HFFc6 (cell line): ENCODE measurements at places on chromosomes 13 and 19. TPM values are rescaled to one million over a fixed set of nuclear protein-coding genes. Genes with fewer than 3 reads are reported as not detected.

ATP8A2 gene
- total RNA-seq: not detected in 3 replicates

FEM1A gene
- total RNA-seq: 9.2 to 10.7 TPM (median 9.9 TPM) in 3 replicates

SPRED3 gene
- 12.7 to 13.8 TPM (median 13.2 TPM) in 3 replicates for total RNA-seq

ZNF560 gene
- total RNA-seq: 0.14 to 0.26 TPM in 2 of 3 replicates, not detected in the other

TSHZ3 gene
- 10.2 to 14.0 TPM (median 11.7 TPM) in 3 replicates for total RNA-seq

DNA sequence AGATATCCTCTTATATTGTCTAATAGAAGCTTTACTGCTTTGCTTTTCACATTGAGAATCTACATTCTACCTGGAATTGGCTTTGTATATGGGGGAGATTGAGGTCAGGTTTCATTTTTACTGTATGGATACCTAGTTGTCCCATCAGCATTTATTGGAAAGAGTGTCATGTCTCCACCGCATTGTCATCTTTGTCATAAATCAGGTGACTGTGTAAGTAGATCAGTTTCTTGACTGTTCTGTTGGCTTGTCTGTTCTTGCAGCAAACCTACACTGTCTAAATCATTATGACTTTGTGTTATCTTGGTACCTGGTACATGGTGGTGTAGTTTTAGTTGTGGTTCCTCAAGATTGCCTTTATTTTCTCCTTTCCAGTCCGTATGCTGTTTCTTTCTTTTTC, 5.8 kb downstream of the URI1 start:
- no peak for DNase-seq

DNA sequence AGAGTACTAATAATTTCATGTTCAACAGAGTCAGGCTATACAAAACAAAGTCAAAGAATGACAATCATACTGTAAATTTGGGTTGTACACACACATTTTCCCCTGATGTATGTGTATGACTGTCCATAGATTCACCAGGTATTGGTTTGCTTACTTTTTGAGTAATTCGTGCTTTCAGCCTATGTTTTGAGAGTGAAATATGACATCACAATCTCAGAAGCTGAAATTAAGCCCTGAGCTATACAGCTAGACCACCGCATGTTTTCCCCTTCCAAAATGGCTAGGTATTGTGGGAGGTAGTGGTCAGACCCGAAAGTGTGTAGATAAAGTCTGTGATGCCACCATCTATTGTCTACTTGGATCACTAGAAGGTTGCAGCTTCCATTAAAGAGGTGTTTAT, 102.8 kb downstream of the KATNAL1 start:
- no peak for DNase-seq

- DNase-seq: no peak
Measured at GRCh38 chr13:48849515-48849914, 126.2 kb upstream of the FNDC3A start.

DNA sequence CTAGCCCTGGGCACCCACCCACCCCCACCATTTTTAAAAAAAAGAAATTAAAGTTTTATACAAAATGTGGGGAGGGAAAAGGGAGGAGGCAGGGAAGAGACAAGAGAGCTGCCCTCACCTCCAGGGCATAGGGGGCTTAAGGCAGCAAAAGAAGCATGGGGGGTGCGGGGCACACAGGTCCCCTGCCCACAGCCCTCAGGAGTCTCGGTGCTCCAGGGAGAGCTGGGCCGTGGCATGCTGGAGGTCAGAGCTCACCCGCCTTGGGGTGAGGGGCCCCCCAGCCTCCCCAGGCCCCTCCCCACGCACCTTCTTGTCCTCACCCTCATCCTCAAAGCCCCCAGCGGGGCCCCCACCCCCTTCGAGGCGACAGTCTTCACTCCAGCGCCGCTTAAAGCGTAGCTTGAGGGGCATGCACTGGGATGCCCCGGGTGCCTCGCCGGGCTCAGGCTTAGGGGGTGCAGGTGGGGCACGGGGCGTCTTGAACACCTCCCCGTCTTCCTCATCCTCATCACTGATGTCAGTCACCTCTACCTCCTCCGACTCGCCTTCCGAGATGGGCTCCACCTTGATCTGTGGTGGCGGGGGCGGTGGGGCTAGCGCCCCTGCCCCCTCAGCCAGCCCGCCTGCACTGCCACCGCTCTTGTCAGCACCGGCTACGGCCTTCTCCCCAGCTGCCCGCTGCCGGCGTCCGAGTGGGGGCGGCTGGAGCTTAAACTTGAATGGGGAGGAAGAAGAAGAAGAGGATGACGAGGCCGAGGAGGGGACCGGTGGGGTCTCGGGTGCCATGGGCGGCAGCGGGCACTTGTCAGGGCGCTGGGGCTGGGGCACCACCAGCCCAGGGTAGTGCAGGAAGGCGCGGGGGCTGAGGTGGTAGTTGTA, 6.1 kb upstream of the GSK3A start:
- no peak for DNase-seq

DNA sequence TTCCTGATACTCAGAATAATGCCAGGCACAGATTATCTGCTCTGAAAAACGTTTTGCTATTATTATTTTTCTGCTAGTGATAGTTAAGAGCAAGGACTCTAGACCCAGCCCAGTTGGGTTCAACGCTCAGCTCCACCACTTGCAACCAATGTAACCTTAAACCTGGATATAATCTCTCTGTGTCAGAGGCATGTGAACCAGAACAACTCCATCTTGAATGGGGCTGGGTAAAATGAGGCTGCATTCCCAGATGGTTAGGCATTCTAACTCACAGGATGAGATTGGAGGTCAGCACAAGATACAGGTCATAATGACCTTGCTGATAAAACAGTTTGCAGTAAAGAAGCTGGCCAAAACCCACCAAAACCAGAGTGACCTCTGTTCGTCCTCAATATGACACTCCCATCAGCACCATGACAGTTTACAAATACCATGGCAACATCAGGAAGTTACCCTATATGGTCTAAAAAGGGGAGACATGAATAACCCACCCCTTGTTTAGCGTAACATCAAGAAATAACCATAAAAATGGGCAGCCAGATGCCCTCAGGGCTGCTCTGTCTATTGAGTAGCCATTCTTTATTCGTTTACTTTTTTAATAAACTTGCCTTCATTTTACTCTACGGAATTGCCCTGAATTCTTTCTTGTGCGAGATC, 13.6 kb downstream of the FAM187B start:
- DNase-seq: no peak
